ENCODE measurements at places on chromosomes 13 and 19. TPM values are rescaled to one million over a fixed set of nuclear protein-coding genes. Genes with fewer than 3 reads are reported as not detected.

GRCh38 chr19:29400917-29401711 is 124.7 kb upstream of the VSTM2B start:
- H3K4me3 ChIP-seq: no peak overlapping the region
- H3K4me1 ChIP-seq: no peaks in the 10 kb centered on the region
- no peak overlapping the region for H3K27ac ChIP-seq
- H3K36me3 ChIP-seq: no peaks in the 10 kb centered on the region
- DNase-seq: peak; percentile 0
- no peaks in the 10 kb centered on the region for H3K27me3 ChIP-seq

- H3K4me3 ChIP-seq: no peak overlapping the region
- H3K4me1 ChIP-seq: peaks cover 23% of the 10 kb centered on the region
- no peaks in the 10 kb centered on the region for H3K36me3 ChIP-seq
- peak overlapping the region; percentile 33 for H3K27ac ChIP-seq
- no peaks in the 10 kb centered on the region for H3K27me3 ChIP-seq
- no peak for DNase-seq
Measured at GRCh38 chr19:18401580-18402112, 4.2 kb upstream of the LRRC25 start.

GRCh38 chr13:77515785-77516184 is 19.7 kb upstream of the SCEL start:
- no peaks in the 10 kb centered on the region for H3K27me3 ChIP-seq
- no peak for DNase-seq
- H3K36me3 ChIP-seq: no peaks in the 10 kb centered on the region
- no peak overlapping the region for H3K4me3 ChIP-seq

GPR183 gene
- 138 TPM for total RNA-seq

CD22 gene
- total RNA-seq: 294 TPM

PSG1 gene
- not detected for total RNA-seq

- no peaks in the 10 kb centered on the region for H3K27me3 ChIP-seq
- peak; percentile 11 for DNase-seq
- H3K36me3 ChIP-seq: no peaks in the 10 kb centered on the region
- no peak within 1 kb of the TSS for H3K27ac ChIP-seq
- 0 out of 2 replicates have a peak within 1 kb of the TSS, but pooled peaks have one; percentile 18 for H3K4me3 ChIP-seq
Measured at GRCh38 chr19:44356383-44357111, at the start of gene ZNF112. ZNF112 (minus strand) TSS chr19:44356680; CDS start chr19:44340539, 16,141 bp downstream.

DNA sequence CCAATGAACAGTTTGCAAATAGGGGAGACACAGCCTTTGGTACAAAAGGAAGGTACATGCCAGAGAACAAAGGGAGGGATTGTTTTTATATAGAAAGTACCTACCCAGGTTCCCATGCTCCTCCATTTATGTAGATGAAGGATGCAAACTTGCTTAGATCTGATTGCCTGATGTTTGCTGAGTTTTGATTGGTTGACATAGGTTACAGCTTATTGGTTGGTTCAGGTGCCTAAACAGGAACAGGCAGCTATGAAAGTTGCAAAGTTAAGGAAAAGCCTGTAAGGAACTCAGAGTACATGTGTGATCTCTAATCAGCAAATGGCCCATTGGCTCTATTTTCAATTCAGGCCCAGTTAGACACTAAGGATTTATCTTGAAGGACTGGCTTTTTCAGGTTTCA is 6.5 kb upstream of the NAA16 start:
- no peak overlapping the region for H3K27ac ChIP-seq
- no peak for DNase-seq
- H3K36me3 ChIP-seq: no peaks in the 10 kb centered on the region
- no peaks in the 10 kb centered on the region for H3K4me1 ChIP-seq
- H3K4me3 ChIP-seq: no peak overlapping the region
- no peaks in the 10 kb centered on the region for H3K27me3 ChIP-seq

FAAP24 gene
- 6.4 TPM for total RNA-seq

SPRED3 gene
- total RNA-seq: 1.2 TPM

OSCAR gene
- 0.13 TPM for total RNA-seq

SIGLECL1 gene
- not detected for total RNA-seq

MATK gene
- total RNA-seq: 1.6 TPM

DNA sequence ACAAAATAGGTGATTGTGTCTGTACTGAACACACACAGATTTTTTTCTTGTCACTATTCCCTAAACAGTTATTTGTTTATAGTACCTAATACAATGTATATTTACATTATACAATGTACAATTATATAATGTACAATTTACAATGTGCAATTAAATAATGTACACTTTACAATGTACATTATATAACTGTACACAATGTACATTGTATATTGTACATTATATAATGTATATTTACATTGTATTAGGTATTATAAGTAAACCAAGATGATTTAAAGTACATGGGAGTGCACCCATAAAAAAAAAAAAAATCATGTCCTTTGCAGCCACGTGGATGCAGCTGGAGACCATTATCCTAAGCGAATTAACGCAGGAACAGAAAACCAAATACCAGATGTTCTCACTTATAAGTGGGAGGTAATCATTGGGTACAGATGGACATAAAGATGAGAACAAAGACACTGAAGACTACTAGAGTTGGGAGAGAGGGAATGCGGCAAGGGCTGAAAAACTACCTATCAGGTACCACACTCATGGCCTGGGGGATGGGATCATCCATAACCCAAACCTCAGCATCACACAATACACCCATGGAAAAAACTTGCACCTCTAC is 68.1 kb downstream of the ABCC4 start:
- peaks cover 35% of the 10 kb centered on the region for H3K4me1 ChIP-seq
- peaks cover 16% of the 10 kb centered on the region for H3K36me3 ChIP-seq
- no peak overlapping the region for H3K27ac ChIP-seq
- no peak for DNase-seq
- H3K27me3 ChIP-seq: no peaks in the 10 kb centered on the region

MLLT1 gene
- total RNA-seq: 58.4 TPM

DNA sequence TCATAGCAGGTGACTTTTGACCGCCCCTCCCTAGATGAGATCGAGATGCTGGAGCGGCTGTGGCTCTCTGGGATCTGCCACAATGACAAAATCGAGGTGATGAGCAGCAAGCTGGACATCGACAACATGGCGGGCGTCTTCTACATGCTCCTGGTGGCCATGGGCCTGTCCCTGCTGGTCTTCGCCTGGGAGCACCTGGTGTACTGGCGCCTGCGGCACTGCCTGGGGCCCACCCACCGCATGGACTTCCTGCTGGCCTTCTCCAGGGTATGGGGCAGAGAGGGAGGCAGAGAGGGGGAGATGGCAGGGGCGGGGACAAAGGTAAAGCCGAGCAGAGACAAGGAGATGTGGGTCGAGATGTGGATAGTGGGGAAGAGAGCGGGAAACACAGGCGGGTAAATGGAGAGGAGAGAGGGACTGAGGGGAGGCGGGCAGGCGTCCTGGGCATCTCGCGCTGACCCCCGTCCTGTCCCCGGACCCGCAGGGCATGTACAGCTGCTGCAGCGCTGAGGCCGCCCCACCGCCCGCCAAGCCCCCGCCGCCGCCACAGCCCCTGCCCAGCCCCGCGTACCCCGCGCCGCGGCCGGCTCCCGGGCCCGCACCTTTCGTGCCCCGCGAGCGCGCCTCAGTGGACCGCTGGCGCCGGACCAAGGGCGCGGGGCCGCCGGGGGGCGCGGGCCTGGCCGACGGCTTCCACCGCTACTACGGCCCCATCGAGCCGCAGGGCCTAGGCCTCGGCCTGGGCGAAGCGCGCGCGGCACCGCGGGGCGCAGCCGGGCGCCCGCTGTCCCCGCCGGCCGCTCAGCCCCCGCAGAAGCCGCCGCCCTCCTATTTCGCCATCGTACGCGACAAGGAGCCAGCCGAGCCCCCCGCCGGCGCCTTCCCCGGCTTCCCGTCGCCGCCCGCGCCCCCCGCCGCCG is 3.4 kb upstream of the GRWD1 start:
- H3K27ac ChIP-seq: no peak overlapping the region
- no peak overlapping the region for H3K4me3 ChIP-seq
- peaks cover 18% of the 10 kb centered on the region for H3K4me1 ChIP-seq
- DNase-seq: no peak

GSX1 gene
- not detected for total RNA-seq

GRCh38 chr19:34351382-34351826 is 13.6 kb upstream of the GPI start:
- no peak overlapping the region for H3K27ac ChIP-seq
- H3K4me1 ChIP-seq: 0 out of 2 replicates have a peak, but pooled peaks cover 4% of the 10 kb centered on the region
- H3K36me3 ChIP-seq: peaks cover 4% of the 10 kb centered on the region
- peak; percentile 25 for DNase-seq

DNA sequence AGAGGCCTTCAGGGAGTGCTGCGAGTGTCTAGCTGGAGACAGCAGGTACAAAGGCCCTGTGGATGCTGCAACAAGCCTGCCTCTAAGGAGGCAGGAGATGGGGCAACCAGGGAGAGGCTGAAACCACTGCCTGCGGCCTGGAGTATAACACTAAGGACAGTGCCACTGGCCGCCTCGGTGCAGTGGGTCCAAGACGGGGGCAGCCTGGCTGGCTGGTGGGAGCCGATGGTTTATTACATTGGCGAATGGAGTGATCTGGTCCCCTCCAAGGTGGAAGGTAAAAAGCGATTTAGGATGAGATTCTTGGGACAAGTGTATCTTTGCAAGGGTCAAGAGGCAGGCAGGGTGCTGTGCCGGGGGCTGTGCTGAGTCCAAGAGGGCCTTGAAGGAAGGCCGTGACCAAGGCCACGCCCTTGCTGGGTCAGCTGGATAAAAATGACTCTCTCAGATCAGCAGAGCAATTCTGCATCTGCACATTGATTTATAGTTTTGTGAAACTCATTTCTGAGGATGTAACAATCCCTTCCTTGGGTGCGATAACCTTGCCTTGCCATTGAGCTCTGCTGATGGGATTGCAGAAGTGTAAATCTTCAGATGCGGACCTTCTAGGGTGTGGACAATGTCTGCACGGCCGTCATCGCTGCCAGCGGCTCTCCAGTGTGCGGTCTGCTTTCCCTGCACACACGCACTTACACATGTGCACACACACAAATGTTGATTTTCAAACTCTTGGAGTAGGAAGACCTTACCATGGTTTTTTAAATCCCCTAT is 6.0 kb downstream of the TMEM255B start:
- H3K4me1 ChIP-seq: no peaks in the 10 kb centered on the region
- H3K27me3 ChIP-seq: peaks cover 6% of the 10 kb centered on the region
- no peak overlapping the region for H3K4me3 ChIP-seq
- no peak overlapping the region for H3K27ac ChIP-seq

GRCh38 chr13:46896341-46897137 is at the start of gene HTR2A:
HTR2A (minus strand) TSS chr13:46897053; CDS start chr13:46895906, 1,147 bp downstream.
- no peaks in the 10 kb centered on the region for H3K4me1 ChIP-seq
- no peak for DNase-seq
- H3K27me3 ChIP-seq: peaks cover 6% of the 10 kb centered on the region
- H3K4me3 ChIP-seq: no peak within 1 kb of the TSS
- H3K36me3 ChIP-seq: no peaks in the 10 kb centered on the region

DNA sequence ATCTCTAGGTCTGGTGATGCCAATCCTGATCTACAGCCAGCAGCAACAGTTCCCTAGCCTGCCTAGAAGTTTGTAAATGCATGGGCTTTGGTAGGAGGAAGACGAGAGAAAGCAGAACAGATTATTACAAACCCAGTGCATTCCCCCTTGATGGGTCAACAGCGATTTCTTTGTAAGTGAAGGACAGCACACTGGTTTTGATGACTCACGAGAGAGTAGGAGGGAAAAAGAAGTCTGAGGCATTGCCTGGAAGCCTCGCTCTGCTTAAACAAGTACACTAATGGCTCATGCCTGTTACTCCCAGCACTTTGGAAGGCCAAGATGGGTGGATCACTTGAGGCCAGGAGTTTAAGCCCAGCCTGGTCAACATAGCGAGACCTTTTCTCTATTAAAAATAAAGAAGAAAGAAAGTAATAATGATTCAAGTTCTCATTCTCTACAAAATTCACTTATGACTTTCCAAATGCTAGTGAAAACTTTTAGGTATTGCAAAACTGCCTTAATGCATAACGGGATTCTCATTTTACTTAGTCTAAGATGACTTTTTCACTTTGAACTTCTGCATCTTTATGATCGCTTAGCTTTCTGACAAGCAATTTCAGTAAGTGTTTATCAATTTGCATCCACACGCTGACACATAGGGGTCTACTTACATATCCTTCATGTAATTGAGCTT is 47.7 kb upstream of the USPL1 start:
- no peak for DNase-seq
- H3K36me3 ChIP-seq: no peaks in the 10 kb centered on the region
- H3K27ac ChIP-seq: no peak overlapping the region
- no peaks in the 10 kb centered on the region for H3K27me3 ChIP-seq
- H3K4me1 ChIP-seq: peaks cover 13% of the 10 kb centered on the region

GRCh38 chr13:101681834-101682233 is 229.4 kb downstream of the ITGBL1 start:
- H3K27me3 ChIP-seq: no peaks in the 10 kb centered on the region
- no peaks in the 10 kb centered on the region for H3K4me1 ChIP-seq
- no peak for DNase-seq

DNA sequence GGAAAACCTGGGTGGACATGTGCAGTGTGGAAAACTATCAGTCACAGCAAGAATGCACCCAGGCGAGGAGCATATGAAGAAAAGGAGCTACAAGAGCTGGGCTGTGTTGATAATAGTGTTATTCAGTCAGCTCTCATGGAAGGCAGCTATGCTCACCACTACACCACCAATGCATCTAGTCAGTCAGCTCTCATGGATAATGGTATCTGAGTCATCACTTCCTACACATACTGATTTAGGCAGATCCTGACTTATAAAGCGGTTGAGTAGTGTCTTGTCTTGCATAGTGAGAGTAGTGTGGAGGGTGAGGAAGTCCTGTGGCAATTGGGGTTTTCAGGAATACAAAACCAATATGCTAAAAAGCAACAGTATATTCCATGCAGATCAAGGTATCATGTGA is 9.1 kb upstream of the ZNF160 start:
- DNase-seq: no peak
- H3K27me3 ChIP-seq: no peaks in the 10 kb centered on the region
- no peaks in the 10 kb centered on the region for H3K36me3 ChIP-seq
- H3K4me1 ChIP-seq: no peaks in the 10 kb centered on the region
- H3K27ac ChIP-seq: no peak overlapping the region

SSC5D gene
- total RNA-seq: 0.19 TPM

ACP7 gene
- not detected for total RNA-seq

ZNF98 gene
- not detected for total RNA-seq

DNA sequence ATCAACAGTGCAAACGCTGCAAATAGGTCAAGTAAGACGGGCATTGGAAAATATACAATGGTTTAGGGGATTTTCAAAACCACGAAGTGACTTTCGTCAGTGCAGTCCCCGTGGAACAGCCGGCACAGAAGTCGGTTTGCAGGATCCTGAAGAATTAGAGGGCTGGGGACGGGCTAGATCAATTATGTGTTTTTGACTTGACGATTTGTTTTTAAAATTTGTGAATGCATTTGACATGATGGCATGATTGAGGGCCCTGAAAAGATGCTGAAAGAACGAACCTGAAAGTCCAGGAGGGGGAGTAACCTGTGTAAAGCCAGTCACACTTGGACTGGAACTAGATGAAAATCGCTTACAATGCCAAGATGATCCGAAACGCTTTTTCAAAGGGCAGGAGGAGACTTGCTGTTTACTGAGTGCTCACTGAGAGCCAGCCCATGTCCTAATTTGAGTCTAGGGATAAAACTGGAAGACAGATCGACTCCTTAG is 8.9 kb upstream of the DGKH start:
- no peaks in the 10 kb centered on the region for H3K4me1 ChIP-seq
- peak overlapping the region; percentile 64 for H3K27ac ChIP-seq
- DNase-seq: peak; percentile 21
- H3K36me3 ChIP-seq: no peaks in the 10 kb centered on the region
- H3K27me3 ChIP-seq: no peaks in the 10 kb centered on the region
- peak overlapping the region; percentile 88 for H3K4me3 ChIP-seq

- DNase-seq: no peak
- no peaks in the 10 kb centered on the region for H3K36me3 ChIP-seq
Measured at GRCh38 chr13:100872761-100873160, 198.2 kb upstream of the TMTC4 start.

Data from GM12878 (cell line).